ENCODE measurements at places on chromosomes 3 and 15. TPM values are rescaled to one million over a fixed set of nuclear protein-coding genes. Genes with fewer than 3 reads are reported as not detected.

DNA sequence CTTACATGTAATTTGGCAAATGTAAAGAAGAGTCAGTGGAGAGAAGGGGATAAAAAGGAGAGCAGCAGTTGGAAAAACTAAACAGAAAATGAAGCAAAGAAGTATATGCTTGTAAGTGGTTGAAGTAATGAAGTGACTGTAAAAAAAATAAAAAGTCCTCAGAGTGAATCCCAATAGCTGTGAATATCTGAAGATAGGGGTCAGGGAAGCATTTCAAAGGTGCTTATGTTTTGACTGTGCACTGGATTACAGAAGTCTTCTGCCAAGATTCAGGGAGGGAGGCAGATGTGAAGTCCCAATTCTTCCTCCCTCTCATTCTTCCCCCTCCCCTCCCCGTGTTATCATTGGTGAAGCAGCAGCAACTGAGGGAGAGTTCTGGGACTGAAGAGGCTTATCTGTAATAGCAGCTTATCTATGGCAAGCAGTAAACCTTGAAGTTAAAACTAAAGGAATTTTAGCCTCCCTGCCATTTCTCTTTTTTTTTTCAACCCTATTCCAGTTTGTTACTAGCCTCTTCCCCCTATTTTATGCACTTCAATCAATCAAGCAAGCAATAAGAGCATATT is 597.9 kb downstream of the IGSF11 start:
- no peak overlapping the region for H3K27ac ChIP-seq
- no peak overlapping the region for H3K4me3 ChIP-seq
- DNase-seq, result no peak
- no peaks in the 10 kb centered on the region for H3K4me1 ChIP-seq
- H3K36me3 ChIP-seq, result no peaks in the 10 kb centered on the region
- H3K27me3 ChIP-seq, result no peaks in the 10 kb centered on the region

DNA sequence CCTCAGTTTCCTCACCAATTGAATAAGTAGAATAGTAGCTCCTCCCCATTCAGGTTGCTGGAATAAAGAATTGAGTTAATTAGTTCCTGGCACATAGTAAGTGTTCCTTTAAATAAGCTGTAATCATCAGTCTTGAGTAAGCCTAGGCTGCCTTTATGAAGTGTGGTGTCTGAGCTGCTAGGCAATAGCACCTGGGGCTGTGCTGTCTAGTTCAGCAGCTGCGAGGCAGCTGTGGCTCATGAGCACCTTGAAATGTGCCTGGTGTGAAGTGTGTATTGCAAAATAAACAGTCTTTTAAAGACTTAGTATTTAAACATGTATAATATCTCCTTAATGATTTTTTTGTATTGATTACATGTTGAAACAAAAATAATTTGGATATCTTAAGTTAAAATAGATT is 77.6 kb downstream of the TOP2B start:
- H3K27me3 ChIP-seq, result no peaks in the 10 kb centered on the region
- no peak overlapping the region for H3K4me3 ChIP-seq
- no peaks in the 10 kb centered on the region for H3K4me1 ChIP-seq
- no peak for DNase-seq
- no peak overlapping the region for H3K27ac ChIP-seq

DNA sequence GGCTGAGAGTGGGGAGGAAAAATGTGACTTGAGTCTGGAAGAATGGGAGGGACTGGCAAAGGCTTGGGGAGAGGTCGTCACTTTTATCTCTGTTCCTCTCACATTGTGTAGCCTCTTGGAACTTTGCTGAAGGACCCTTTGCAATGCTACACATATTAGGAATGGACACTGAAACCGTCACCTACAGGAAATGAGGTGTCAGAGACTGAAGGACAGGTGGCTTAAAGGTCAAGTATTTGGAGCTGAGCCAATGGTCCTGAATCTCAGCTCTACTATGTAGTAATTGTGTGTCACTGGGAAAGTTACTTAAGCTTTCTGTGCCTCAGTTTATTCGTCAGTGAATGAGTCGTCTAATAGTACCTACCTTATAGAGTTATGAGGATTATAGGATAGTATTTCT is 14.7 kb downstream of the MCTP2 start:
- DNase-seq, result no peak
- no peak overlapping the region for H3K4me3 ChIP-seq
- no peaks in the 10 kb centered on the region for H3K4me1 ChIP-seq

DNA sequence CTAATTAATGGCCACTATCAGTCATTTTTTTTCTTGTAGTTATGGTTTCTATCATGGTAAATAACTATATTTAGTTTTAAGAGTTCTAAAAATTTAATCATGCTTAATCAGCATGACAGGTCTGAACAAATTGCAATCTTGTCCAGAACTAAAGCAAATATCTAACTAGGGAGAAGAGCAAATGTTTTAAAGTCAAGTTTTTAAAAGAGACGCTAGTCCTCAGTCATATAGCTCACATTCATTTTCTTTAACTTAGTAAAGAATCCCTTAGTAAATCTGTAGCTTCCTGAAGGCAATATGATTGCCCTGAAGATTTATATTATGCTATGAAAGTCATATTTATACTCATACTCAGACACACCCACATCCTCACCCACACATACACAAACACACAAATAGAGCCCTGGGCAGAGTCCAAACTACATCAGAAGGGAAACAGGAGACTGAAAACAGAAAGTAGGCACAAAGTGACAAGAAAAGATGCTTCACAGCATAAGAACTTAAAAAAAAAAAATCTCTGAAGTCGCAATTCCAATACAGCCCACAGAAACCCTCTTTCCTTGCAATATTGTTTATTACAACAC is 1149.1 kb downstream of the SI start:
- H3K4me3 ChIP-seq, result no peak overlapping the region
- H3K27ac ChIP-seq, result no peak overlapping the region
- no peaks in the 10 kb centered on the region for H3K4me1 ChIP-seq
- H3K27me3 ChIP-seq, result no peaks in the 10 kb centered on the region

DNA sequence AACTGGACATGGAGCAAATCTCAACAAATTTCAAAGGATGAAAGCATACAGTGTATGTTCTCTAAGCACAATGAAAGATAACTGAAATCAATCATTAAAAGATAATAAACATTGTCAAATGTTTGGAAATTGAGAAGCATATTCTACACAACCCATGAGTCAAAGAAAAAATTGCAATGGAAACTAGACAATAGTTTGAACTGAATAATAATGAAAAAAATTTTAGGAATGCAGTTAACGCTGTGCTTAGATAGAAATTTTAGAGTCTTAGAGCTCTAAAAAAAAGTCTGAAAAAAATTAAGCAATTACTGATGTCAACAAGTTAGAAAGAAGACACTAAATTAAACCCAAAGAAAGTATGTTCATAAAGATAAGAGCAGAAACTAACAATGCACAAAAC is 15.5 kb downstream of the RABL3 start:
- peaks cover 5% of the 10 kb centered on the region for H3K4me1 ChIP-seq
- no peaks in the 10 kb centered on the region for H3K36me3 ChIP-seq
- DNase-seq, result no peak
- H3K27me3 ChIP-seq, result no peaks in the 10 kb centered on the region
- no peak overlapping the region for H3K27ac ChIP-seq

DNA sequence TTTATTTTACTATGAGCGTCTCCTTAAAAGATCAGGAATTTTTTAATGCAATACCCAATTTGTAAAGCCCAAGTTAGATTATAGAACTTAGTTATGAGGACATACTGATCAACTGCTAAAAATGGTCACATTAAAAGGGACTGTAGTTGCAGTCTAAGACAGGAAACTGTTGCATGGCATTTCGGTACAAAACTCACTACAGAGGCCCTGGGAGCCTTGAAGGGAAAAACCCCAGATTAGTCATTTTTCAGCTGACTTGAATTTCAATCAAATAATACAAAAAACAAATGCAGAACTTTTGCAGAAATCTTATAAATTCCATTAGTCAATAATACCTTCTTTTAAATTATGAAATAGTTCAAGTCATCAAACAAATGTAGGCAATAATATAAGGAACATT is 6.9 kb upstream of the PTX3 start:
- no peak overlapping the region for H3K4me3 ChIP-seq
- H3K27ac ChIP-seq, result no peak overlapping the region
- H3K4me1 ChIP-seq, result no peaks in the 10 kb centered on the region

DNA sequence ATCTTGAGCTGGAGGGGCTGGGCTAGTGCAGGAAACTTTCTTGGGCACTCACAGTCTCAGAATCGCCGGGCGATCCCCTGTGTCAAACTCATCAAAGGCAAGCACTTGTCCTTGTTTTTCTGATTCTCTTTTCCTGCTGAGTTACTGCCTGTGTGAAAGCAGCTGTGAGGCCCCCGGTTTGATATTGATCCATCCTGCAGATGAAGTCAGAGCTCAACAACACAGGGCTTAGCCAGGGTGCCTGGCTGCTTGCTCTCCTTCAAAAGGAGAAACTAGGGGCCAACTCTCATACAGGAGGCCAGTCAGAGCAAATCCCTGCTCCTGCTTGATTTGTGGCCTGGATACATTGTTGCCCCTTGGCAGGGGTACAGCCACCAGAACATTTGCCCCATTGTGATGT is 22.9 kb downstream of the CLSTN2 start:
- no peak overlapping the region for H3K4me3 ChIP-seq
- H3K36me3 ChIP-seq, result no peaks in the 10 kb centered on the region
- no peaks in the 10 kb centered on the region for H3K27me3 ChIP-seq
- DNase-seq, result no peak

- H3K27ac ChIP-seq, result no peak overlapping the region
- H3K27me3 ChIP-seq, result peaks cover 1% of the 10 kb centered on the region
- no peak for DNase-seq
- H3K36me3 ChIP-seq, result no peaks in the 10 kb centered on the region
- no peaks in the 10 kb centered on the region for H3K4me1 ChIP-seq
- no peak overlapping the region for H3K4me3 ChIP-seq
Measured at GRCh38 chr15:76360416-76360815, 23.8 kb downstream of the ISL2 start.

GRCh38 chr3:13235897-13236296 is 162.7 kb upstream of the IQSEC1 start:
- DNase-seq, result no peak
- no peaks in the 10 kb centered on the region for H3K36me3 ChIP-seq
- H3K4me1 ChIP-seq, result no peaks in the 10 kb centered on the region
- H3K4me3 ChIP-seq, result no peak overlapping the region
- no peak overlapping the region for H3K27ac ChIP-seq

DNA sequence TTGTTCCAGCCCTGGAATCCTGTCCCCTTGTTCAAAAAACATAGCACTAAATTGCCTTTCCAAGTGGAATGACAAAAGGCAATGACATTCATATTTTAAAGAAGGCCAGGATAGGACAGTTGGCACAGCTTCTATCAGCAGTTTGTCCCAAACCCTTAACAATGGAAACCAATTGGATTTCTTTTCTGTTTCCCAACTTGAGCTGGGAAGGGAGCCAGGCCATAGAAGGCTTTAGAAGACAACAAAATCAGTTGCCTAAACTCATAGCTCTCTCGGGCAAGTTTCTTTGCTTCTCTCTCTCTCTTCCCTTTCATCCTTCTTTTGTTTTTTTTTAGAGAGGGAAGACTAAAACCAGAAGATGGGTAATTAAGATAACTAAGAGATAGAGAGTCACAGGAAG is 227.7 kb upstream of the TPRG1 start:
- no peaks in the 10 kb centered on the region for H3K36me3 ChIP-seq
- peaks cover 31% of the 10 kb centered on the region for H3K4me1 ChIP-seq
- no peak overlapping the region for H3K4me3 ChIP-seq
- H3K27ac ChIP-seq, result peak overlapping the region; percentile 21
- H3K27me3 ChIP-seq, result no peaks in the 10 kb centered on the region

DNA sequence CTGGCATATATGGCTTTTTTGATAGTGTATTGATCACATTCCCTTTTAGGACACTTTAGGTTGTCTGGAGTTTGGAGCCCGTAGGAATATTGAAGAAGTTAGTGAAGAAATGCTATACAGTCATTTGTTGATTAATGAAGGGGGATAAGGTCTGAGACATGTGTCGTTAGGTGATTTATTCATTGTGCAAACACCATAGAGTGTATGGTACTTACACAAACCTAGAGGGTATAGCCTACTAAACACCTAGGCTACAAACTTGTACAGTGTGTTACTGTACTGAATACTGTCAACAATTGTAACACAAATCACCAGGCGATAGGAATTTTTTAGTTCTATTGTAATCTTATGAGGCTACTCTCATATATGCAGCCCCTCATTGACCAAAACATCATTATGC is 3.3 kb downstream of the TPM1 start:
- peak overlapping the region; percentile 75 for H3K4me3 ChIP-seq
- H3K4me1 ChIP-seq, result peaks cover 47% of the 10 kb centered on the region
- H3K36me3 ChIP-seq, result no peaks in the 10 kb centered on the region
- H3K27me3 ChIP-seq, result no peaks in the 10 kb centered on the region

GRCh38 chr3:97793420-97794019 is 28.3 kb upstream of the CRYBG3 start:
- no peaks in the 10 kb centered on the region for H3K27me3 ChIP-seq
- peaks cover 2% of the 10 kb centered on the region for H3K36me3 ChIP-seq
- no peak overlapping the region for H3K27ac ChIP-seq
- no peak for DNase-seq
- no peaks in the 10 kb centered on the region for H3K4me1 ChIP-seq

- no peak overlapping the region for H3K27ac ChIP-seq
- H3K4me1 ChIP-seq, result no peaks in the 10 kb centered on the region
- H3K36me3 ChIP-seq, result no peaks in the 10 kb centered on the region
- no peaks in the 10 kb centered on the region for H3K27me3 ChIP-seq
- DNase-seq, result no peak
Measured at GRCh38 chr3:42755681-42756578, 17.1 kb downstream of the CCDC13 start.

DNA sequence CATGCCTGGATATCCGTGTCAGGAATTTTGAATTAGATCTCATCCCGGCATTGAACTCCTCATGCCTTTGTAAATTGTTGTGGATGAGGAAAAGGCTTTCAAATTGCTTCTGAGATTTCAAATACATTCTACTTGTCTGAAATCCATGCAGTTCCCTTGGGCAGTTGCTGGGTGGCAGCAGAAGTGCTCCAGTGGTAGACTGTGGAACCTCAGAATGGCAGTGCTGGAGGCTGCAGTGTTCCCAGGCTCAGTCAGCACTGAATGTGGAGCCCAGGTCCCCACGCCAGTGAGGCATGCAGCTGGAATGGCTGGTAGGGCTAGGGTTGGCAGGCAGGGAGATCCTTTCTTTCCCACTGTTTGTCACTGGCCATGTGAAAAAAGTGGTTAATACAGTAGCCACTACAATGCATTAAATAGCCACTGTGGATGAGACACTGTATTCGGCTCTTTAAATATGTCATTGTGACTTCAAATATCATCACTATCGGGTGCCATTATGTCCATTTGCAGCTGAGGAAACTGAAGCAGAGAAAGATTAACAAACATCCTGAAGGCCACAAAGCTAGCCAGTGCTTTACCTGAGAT is 98.6 kb downstream of the TPRG1 start:
- DNase-seq, result peak; percentile 77
- no peaks in the 10 kb centered on the region for H3K36me3 ChIP-seq
- H3K4me1 ChIP-seq, result peaks cover 29% of the 10 kb centered on the region

The CD200 gene
- total RNA-seq, result 1.2 TPM

The MGLL gene
- total RNA-seq, result 63.0 TPM

The PIAS1 gene
- total RNA-seq, result 28.7 TPM

The CDCP1 gene
- 0.27 TPM for total RNA-seq

The RPL15 gene
- 1,045 TPM for total RNA-seq

The SEC61A1 gene
- 98.2 TPM for total RNA-seq
